ENCODE measurements at places on chromosomes 11 and 22. TPM values are rescaled to one million over a fixed set of nuclear protein-coding genes. Genes with fewer than 3 reads are reported as not detected.

DRD4 gene
- total RNA-seq: not detected

ELMOD1 gene
- total RNA-seq: 119 TPM

KRTAP5-8 gene
- not detected for total RNA-seq

MUC6 gene
- under 0.01 TPM for total RNA-seq

OR2D2 gene
- 0.25 TPM for total RNA-seq

SYCE3 gene
- not detected for total RNA-seq

TENM4 gene
- total RNA-seq: 80.6 TPM

GLB1L3 gene
- 0.49 TPM for total RNA-seq

GP1BB gene
- 24.8 TPM for total RNA-seq

SEPTIN3 gene
- 172 TPM for total RNA-seq

SIK2 gene
- total RNA-seq: 17.0 TPM

SLC43A1 gene
- 1.2 TPM for total RNA-seq

HBG1 gene
- 20.7 TPM for total RNA-seq

BLID gene
- 5.9 TPM for total RNA-seq

APOL5 gene
- not detected for total RNA-seq

MGAT3 gene
- 25.6 TPM for total RNA-seq

CRYBA4 gene
- not detected for total RNA-seq

BTBD18 gene
- total RNA-seq: not detected

DDI1 gene
- not detected for total RNA-seq

JAML gene
- 0.74 TPM for total RNA-seq

TYR gene
- not detected for total RNA-seq

TNKS1BP1 gene
- total RNA-seq: 13.5 TPM
